Breast epithelium (tissue), 4 donors: ENCODE measurements at places on chromosomes 6 and 20. TPM values are rescaled to one million over a fixed set of nuclear protein-coding genes. Genes with fewer than 3 reads are reported as not detected.

Gene GPR63
- 0.16 TPM for total RNA-seq

Gene OR2J1
- not detected for total RNA-seq

Gene NRN1
- total RNA-seq, result 8.9 TPM

Gene PRDM13
- not detected for total RNA-seq

Gene PAK5
- not detected for total RNA-seq

Gene ZNF391
- total RNA-seq, result 5.9 TPM

Gene TPBG
- 20.8 TPM for total RNA-seq

Gene UBE3D
- total RNA-seq, result 8.8 TPM
